ENCODE measurements at places on chromosomes 11 and 22. TPM values are rescaled to one million over a fixed set of nuclear protein-coding genes. Genes with fewer than 3 reads are reported as not detected.

The GRAP2 gene
- total RNA-seq, result 86.8 TPM

DNA sequence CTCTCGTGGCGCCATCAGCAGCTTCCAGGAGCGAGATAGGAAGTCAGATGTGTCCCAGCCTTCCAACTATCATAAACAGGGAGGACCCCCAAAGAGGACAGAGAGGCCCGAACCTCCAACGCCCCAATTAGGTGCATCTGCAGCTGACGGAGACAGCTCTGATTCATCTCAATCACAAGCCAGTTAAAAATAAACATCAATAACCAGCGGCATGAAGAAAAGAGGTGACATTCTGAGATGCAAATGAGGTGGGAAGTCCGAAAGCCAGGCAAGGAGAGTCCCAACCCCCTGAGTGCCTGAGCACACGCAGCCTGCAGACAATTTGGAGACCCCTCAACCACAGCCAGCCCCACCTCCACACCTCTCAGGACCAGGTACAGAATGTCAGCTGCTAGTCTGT lies 28.1 kb upstream of the IGSF9B start:
- H3K36me3 ChIP-seq, result no peaks in the 10 kb centered on the region
- H3K27ac ChIP-seq, result no peak overlapping the region
- no peak overlapping the region for H3K4me3 ChIP-seq
- peaks cover 2% of the 10 kb centered on the region for H3K27me3 ChIP-seq
- no peaks in the 10 kb centered on the region for H3K4me1 ChIP-seq
- no peak for DNase-seq

- H3K4me1 ChIP-seq, result no peaks in the 10 kb centered on the region
- H3K36me3 ChIP-seq, result no peaks in the 10 kb centered on the region
- H3K4me3 ChIP-seq, result no peak overlapping the region
- H3K27ac ChIP-seq, result no peak overlapping the region
- peaks cover 2% of the 10 kb centered on the region for H3K27me3 ChIP-seq
Measured at GRCh38 chr11:120925944-120926343, 98.0 kb upstream of the TBCEL start.

DNA sequence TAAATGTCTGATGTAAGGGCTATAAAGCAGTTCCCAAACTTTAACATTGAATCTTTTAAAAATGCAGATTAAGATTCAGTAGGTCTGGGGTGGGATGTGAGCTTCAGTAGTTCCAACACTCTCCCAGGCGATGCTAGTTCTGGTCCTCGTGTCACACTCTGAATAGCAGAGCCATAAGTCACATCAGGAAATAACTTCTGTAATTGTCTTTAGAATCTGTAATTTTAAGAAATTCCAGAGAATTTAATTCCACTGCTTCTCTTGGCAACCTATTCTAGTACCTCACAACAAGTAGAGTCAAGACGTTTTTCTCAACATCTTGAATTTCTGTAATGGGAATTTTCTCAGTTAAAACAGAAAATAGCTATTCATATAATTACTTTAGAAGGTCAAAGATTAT lies 223.1 kb downstream of the TMEM135 start:
- peaks cover 3% of the 10 kb centered on the region for H3K36me3 ChIP-seq
- no peak for DNase-seq
- no peaks in the 10 kb centered on the region for H3K4me1 ChIP-seq
- H3K27ac ChIP-seq, result no peak overlapping the region
- H3K27me3 ChIP-seq, result no peaks in the 10 kb centered on the region

GRCh38 chr11:120184371-120184945 lies 26.4 kb upstream of the OAF start:
- H3K27me3 ChIP-seq, result peaks cover 12% of the 10 kb centered on the region
- H3K36me3 ChIP-seq, result no peaks in the 10 kb centered on the region
- no peak overlapping the region for H3K27ac ChIP-seq
- no peak overlapping the region for H3K4me3 ChIP-seq
- DNase-seq, result no peak
- H3K4me1 ChIP-seq, result peaks cover 7% of the 10 kb centered on the region

GRCh38 chr11:11691296-11692151 lies 69.7 kb upstream of the GALNT18 start:
- no peaks in the 10 kb centered on the region for H3K36me3 ChIP-seq
- peaks cover 28% of the 10 kb centered on the region for H3K27me3 ChIP-seq
- DNase-seq, result no peak
- H3K4me1 ChIP-seq, result no peaks in the 10 kb centered on the region
- no peak overlapping the region for H3K27ac ChIP-seq

DNA sequence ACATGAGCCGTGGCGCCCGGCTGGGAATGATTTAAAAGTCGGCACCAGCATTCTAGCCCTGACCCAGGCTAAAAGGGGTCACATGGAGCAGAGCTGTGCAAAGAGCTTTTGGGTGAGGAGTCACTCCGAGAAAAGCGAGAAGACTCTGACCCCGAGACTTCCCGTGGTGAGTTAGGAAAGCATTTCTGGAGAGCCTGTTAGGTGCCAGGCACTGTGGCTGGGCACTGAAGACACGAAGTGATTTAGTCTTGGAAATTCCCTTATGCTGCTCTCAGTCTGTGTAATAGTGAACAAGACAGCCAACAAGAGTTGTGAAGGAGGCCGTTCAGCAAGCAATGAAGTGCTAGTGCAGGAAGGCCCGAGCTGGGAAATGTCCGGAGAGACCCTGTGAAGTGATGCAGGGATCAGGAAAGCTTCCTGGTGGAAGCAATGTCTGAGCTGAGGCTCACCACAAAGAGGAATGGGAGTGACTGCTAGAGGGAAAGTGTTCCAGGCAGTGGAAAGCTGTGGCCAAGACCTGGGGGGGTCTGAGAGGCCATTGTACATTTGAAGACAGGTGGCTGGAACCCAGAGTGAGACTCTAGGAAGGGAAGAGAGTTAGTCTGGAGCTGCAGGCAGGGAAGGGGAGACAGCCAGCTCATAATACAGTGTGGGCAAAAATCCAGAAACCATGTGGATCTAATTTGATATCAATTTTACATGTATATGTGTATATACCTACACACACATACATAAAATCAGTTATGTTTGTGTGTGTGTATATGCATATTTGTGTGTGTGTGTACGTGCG lies 31.6 kb downstream of the MARK2 start:
- H3K27me3 ChIP-seq, result no peaks in the 10 kb centered on the region
- peaks cover 89% of the 10 kb centered on the region for H3K4me1 ChIP-seq
- H3K4me3 ChIP-seq, result no peak overlapping the region
- H3K27ac ChIP-seq, result peak overlapping the region; percentile 69

- H3K4me3 ChIP-seq, result no peak overlapping the region
- no peak overlapping the region for H3K27ac ChIP-seq
- peaks cover 18% of the 10 kb centered on the region for H3K36me3 ChIP-seq
Measured at GRCh38 chr11:78127403-78127802, 12.0 kb downstream of the ALG8 start.

Data from activated CD8-positive, alpha-beta T cell treated with anti-CD3 and anti-CD28 coated beads for 36 hours (primary cell).